ENCODE measurements at places on chromosomes 11 and 22.

GRCh38 chr22:37259540-37260029, 15.5 kb upstream of the RAC2 start:
- DNase-seq = no peak

- DNase-seq = no peak
Measured at GRCh38 chr11:45942381-45942780, 19.9 kb downstream of the LARGE2 start.

DNA sequence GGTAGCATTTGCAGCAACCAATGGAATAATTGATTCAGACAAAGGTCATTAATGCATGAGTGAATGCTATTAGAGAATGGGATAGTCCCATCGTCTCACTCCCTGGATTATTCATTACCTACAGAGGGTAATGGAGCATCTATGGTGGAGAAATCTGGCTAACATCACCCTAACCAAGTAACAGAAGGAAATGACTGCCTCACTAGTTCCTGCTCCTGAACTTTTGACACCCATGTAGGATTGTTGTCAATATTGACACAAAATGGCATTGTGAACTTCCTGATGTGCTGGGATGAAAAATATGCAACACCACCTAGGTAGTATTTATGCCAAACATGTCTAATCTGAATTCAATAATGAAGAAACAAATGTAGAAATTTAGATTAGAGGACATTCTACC, 44.0 kb upstream of the KIRREL3 start:
- no peak for DNase-seq

- no peak for DNase-seq
Measured at GRCh38 chr22:24550028-24550901, 4.7 kb downstream of the GUCD1 start.

GRCh38 chr22:46774253-46774979, 12.0 kb downstream of the TBC1D22A start:
- DNase-seq = no peak

DNA sequence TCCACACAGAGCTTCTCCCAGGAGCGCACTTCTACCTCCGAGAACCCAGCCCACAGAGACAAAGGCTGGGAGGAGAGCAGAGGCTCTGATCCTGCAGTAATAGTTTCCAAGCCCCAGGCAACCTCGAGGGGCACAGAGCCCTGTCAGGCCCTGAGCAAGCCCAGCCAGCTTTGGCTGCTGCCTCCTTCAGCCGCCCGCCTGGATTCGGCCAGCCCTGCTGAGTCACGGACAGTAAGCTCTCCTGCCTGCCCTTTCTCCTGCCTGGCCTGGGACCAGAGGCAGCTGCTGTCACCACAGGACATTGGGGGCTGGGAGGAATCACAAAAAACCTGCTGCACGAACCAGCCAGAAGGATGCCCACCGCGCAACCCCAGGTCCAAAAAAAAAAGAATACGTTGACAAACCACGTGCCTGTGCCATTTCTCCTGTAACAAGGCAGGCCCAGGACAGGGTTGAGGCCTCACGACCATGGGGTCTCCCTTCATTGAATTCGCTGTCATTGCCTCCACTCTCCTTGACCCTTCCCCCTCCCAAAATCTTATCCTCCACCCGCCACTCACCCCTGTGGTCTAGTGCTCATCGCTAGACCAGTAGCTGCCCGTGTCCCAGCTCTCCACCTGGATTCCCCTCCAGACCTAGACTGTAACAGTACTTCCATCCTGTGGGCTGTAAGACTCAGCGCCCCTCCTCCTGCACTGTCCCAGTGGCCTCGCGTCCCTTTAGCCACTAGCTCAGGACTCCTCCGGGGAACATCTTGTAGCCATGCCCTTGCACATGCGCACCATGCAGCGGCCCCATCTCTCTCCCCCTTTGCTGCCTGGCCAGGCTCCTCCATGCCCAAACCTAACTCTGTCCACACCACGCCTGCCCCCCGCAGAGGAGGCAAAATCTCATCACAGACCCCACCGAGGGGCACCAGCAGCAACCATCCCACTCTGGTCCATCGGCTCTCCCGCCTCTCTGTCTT, 7.4 kb upstream of the SLC22A12 start:
- no peak for DNase-seq

DNA sequence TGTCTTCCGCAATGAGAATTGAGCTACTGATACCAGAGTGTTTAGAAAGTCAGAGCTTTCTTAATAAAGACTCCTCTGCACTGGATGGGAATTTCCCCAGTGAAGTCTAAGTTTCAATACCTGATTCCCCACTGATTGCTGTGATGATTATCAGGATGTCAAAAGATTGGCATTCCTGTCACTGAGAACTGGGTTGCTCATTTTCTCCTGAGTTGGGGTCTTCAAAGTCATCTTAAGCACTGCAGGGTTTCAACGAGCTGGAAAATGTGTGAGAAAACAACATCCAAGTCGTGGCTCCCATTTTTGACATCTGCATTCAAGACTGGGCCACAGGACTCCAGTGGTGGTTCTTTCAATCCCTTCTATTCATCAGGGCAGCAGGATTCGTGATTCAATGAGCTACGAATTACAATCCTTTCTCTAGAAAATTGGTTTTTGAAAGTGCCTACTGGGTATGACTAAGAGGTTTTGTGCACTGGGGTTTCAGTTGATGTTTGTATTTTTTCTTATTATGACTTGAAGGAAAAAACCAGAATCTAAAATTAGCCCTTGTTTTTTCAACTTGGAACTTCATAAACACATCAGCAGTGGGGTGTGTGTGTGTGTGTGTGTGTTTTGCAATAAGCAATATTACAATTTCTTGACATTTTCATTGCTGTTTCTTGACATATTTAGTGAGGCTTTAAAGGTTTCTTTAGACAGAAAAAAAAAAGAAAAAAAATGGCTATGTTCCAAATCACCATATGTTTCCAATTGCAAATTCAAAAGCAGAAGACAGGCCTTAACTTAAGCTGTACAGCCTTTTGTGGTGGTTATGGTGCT, 233.0 kb downstream of the FAM76B start:
- no peak for DNase-seq

DNA sequence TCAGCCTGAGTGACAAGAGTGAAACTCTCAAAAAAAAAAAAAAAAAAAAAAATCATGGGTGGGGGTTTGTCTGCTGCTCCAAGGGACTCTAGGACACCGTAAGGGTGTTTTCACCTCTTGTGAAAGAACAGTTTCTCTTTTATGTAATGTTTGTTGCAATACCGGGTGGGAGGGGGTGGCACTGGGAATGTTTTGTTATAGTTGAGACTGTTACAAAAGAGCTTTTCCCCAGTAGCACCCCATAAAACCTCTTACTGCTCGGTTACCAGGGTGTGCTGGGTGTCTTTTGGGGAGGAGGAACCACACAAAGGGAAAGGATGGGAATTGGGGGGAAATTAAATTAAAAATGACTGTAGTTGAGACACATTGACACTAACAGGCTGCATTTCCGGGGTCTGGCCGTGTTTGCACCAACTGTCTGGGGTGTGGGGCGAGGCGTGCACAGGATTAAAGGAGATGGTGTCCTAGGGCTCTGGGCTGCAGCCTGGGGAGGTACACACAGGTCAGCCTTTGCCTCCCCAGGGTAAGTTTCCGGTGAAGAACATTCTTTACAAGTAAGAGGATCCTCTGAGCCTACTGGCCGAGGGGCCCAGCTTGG, 1.6 kb downstream of the NFAM1 start:
- no peak for DNase-seq

GRCh38 chr11:116078101-116078591, 573.9 kb upstream of the CADM1 start:
- DNase-seq = no peak

DNA sequence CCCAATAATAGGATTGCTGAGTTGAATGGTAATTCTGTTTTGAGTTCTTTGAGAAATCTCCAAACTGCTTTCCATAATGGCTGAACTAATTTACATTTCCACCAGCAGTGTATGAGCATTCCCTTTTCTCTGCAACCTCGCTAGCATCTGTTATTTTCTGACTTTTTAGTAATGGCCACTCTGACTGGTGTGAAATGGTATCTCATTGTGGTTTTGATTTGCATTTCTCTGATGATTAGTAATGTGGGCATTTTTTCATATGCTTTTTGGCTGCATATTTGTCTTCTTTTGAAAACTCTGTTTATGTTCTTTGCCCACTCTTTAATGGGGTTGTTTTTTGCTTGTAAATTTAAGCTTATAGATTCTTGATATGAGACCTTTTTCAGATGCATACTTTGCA, 97.4 kb downstream of the FDX1 start:
- DNase-seq = no peak

- peak; percentile 78 for DNase-seq
Measured at GRCh38 chr11:506238-506994, 626 bp downstream of the RNH1 start.

DNA sequence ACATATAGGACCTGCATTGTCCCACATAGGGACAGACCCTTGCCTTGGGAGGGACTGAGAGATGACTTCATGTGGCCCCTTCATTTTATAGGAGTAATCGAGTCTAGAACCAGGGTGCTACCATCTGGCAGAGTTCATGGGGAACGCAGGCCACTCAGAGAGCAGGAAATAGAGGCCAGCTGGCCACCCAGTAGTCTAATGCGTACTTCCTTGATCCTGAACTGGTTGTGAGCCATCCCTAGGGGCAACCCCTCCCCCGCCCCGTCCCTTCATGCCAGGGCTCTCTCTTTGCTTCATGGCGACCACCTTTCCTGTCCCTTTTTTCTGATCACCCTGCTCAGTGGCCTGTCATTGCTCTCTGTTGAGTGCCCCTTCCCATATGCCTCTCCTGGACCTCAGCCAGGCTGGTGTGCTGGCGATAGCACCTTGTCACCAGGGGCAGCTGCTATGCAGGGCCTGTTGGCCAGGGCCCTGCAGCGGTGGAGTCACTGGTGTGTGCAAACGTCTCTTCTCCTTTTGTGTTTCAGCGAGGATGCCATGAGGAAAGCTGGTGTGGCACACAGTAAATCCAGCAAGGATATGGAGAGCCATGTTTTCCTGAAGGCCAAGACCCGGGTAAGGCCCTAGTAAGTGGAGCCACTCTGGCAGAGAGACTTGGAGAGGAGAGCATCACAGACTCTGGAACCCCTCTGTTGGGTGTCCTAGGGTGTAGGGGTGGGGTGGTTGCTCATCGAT, 29.3 kb downstream of the MED15 start:
- no peak for DNase-seq

DNA sequence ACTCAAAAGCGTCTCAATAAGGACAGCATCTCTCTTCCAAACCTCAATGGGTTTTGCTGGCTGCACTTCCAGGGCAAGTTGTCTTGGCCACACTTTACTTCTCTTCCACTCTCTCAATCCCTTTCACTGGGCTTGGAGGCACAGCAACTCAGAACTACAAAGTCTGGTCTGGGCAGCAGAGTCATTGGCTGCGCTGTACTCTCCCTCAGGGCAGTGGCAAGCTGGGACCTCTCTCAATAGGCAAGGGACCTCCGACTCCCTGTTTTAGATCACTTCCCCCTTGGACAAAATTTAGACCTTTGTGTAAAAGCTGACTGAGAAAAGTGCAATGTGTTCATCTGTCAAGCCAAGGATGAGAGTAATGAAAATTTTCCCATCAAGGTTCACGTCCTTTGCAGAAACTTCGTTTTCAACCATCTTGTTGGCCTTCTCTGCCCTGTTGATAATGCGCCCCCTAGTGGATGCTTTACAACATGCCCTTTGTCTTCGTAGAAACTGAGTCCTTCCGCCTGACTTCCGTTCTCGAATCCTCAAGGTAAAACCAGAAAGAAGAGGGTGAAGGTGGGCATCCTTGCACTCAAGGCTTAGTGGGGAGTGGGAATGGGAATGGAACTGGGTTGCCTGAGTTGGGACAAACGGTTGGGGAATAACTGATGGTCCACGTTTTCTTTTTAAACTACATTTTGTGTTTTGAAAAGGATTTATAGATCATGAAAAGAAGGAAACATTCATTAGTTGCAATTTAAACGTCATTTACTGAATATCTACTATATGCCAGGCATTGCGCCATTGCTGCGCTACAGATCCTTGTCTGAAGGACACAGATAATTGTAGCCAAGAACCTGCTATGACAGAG, 99.1 kb downstream of the CD44 start:
- DNase-seq = peak; percentile 24

DNA sequence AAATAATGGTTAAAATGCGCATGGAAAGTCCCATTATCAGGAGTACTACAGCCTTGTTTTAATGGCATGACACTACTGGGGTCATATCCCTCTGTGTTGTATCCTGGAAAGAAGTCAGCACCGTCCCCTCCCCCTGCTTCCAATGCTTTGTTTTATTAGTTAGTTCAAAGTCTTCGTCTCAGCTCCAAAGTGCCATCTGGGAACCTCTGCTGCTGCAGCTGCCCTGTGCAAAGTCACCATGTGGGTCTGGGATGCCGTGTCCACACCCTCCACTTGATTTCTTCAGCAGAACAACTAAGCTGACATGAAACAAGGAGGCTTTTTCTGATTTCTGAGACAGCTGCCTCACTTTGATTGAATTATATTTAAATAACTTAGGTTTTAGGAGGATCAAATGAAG, 29.5 kb upstream of the NCAM1 start:
- DNase-seq = no peak
